Type B pancreatic cell (in vitro differentiated cells): ENCODE measurements at places on chromosomes 4 and X.

DNA sequence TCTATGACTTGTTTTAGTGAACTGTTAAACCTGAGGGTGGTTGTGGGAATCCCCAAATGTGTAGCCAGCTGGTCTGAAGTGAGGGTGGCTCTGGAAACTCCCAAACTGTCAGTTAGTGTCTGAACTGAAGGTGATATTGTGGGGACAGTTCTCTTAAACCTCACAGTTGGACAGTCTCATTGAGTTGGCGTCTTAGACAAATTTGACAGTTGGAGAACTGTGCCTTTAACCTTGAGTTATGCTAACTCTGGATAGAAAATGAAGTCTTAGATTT is 20.7 kb upstream of the CTSO start:
- no peak for DNase-seq

GRCh38 chrX:38954520-38954919 is 153.3 kb downstream of the MID1IP1 start:
- DNase-seq, result no peak

- DNase-seq, result peak; percentile 74
These were observed 11.0 kb downstream of the ARHGAP36 start for GRCh38 chrX:131068945-131069719.

DNA sequence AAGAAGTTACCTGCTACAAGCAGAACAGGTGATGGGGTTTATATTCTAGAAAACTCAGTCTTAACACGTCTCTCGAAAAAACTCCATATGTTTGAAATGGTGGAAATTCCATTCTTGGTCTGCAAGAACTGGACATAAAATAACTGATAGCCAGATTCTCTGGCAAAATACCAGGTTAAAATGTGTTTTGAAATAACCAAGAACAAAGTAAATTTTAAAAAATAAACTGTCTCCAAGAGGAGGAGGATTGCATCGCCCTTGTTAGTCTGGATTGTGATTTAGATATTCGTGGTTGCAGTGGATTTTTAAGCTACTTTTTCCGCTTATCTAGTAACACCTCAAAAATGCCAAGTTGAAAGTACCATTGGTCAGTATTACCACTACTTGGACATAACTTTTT is 40.8 kb downstream of the CENPU start:
- no peak for DNase-seq

DNA sequence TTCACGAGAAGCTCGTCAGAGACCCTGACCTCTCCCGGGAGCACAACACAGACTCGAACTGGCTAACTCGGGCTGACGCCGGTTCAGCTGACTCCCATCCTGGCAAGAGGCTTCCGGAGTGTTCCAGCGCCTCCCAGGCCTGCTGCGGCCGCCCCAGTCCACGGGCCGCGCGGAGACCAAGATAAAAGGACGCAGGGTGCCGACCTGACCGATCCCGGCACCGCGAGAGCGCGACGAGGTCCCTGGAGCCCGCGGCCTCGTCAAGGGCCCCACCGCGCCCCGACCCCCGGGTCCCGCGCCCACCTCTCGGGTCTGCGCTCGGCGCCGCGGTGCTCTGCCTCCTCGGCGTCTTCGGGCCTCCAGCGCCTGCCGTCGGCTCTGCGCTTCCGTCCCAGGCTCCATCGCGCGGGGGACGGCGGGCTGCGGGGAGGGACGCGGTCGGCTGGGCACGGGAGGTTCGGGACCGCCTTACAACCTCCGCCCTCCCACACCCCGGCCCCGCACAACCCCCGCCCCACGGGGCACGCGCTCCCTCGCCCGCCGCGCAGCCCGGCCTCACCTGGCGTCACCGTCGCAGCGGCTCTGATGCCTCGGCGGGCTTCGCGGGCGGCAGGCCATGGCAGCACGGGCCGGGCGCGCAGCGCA is 426 bp downstream of the SLBP start:
- DNase-seq, result no peak
